ENCODE measurements at places on chromosomes 7 and 10.

DNA sequence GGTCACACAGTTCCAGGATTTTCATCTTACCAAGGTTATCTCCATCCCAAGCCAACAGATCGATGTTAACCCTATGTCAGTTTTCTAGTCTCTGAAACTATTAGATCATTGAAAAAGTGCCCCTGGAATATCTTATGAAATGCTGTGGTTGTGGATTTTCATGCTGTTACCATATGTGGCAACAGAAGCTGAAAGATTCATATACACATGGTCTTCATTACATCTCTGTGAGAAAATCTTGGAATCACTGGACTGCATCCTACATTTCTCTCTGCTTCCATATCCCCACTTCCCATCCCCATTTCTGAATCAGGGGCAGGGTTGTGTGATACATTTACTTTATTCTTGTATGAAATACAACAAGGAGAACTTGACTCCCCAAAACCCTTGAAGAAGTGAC is 146.1 kb downstream of the SLC16A9 start:
- DNase-seq = no peak

DNA sequence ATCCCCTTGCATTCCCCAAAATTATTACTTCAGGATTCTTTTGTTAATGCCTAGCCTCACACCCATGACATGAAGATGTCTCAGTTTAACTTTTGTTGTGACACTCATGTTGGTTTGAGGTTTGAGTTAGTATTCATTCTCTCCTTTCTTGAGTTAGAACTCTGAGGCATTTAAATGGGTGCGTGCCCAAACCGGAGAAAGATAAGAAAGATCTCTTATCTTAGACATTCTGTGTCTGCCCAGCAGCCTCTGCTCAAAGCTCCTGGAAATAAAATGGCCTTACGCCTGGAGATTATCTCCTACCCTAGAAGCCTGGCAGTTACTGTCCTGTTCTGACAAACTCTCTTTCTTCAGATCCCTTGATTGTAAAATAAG is 26.3 kb downstream of the WBP1L start:
- DNase-seq = no peak

GRCh38 chr7:32062150-32062549 is 8.1 kb downstream of the PDE1C start:
- DNase-seq = no peak

- no peak for DNase-seq
Measured at GRCh38 chr7:29457565-29458011, 106.0 kb upstream of the PRR15 start.

DNA sequence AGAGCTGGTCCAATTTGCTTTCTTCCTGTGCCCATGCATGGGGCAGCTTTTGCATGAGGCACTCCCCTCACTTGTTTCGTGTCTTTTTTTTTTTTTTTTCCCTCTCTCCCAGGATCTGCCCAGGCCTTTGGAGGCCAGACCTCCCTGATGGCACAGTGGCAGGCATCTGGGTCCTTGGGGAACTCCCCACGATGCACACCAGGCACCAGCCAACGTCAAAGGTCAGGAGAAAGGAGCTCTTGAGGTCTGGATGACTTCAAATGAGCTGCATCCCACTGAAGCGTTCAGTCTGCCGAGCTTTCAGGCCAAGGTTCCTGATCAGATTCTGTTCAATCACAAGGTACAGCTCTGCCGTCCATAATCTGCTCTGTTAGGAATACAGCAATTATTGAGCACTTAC is 97.2 kb upstream of the CARD11 start:
- peak; percentile 24 for DNase-seq

GRCh38 chr7:44292876-44293560 is 32.4 kb downstream of the CAMK2B start:
- DNase-seq = peak; percentile 34

DNA sequence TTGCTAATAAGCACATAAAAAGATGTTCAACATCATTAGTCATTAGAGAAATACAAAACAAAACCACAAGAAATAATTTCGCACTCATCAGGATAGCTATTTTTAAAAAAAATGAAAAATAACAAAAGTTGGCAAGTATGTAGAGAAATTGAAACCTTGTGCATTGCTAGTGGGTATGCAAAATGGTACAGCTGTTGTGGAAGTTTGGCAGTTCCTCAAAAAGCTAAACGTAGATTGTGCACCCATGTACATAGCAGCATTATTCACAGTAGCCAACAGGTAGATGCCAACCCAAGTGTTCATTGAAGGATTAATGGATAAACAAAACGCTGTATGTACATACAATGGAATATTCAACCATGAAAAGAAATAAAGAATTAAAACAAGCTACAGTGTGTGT is 35.3 kb upstream of the STARD3NL start:
- DNase-seq = no peak

Data from activated effector memory CD4-positive, alpha-beta T cell treated with anti-CD3 and anti-CD28 coated beads, Interleukin-2, amount 50 U/mL, for 16 hours (primary cell).